ENCODE measurements at places on chromosomes 11 and 22.

- no peak for DNase-seq
These were observed 1.3 kb upstream of the INSC start for GRCh38 chr11:15113381-15113780.

- DNase-seq = no peak
These were observed 118.8 kb upstream of the KIRREL3 start for GRCh38 chr11:127119356-127119755.

- no peak for DNase-seq
These were observed 29.8 kb upstream of the PLET1 start for GRCh38 chr11:112290493-112290850.

- no peak for DNase-seq
These were observed 11.6 kb upstream of the MTFP1 start for GRCh38 chr22:30413745-30414524.

DNA sequence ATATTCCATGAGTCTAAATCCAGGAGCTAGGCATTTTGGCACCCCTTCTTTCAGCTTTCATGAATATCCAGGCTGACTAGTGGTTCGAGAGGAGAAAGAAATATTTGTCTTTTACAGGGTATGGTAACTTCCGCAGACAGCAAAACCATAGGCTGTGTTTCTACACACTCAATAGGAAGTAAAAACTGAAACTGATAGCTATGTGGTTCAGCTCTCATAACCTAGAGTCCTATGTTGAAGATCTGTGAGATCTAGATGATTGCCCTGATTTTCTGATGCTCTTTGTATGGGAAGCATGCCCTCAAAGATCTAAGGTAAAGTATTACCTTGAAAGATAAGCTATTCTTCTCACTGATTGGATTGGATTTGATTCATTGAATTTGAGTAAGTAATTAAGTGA lies 118.3 kb downstream of the CD44 start:
- DNase-seq = no peak

DNA sequence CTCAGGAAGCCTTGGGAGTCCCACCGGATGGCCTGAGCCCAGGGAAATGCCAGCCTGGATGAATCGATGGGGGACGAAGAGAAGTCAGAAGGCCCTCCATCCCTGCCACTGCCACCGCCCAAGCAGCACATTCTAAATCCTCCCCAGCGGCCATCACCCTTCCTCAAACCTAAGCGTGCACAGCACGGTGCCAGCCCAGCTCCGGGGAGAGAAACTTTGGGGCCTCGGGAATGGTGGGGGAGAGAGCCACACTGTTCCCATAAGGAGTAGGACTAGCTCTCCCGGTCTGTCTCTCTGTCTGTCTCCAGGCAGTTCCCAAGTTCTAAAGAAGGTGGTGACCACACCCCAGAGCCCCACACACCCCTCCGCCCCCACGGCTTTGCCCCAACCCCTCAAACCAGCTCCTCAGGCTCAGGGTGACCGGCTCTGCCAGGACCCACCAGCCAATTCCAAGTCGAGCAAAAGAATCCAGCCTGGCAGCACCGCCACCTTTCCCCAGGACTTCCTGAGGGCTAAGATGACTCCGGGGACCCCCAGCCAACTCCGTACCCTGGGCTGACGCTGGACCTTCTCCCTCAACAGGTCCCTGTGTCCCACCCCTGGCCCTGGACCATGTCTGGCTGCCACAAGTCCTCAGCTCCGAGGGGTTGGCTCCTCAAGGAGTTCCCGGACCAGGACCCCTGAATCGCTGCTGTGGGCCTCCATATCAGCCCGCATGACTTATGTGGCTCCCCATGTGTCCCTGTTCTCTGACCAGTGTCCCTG lies 2.7 kb downstream of the AHNAK start:
- no peak for DNase-seq

DNA sequence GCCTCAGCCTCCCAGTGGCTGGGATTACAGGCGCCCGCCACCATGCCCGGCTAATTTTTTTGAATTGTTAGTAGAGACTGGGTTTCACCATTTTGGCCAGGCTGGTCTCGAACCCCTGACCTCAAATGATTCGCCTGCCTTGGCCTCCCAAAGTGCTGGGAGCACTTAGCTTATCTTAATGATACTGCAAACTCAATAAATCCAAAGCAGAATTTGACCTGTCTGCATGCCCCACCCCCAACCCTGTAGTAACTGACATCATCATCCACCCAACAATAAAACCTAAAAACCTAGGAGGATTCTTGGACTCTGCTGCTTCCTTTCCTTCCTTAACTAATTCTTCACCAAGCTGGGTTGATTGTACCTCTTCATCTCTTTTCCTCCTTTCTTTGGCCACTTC lies 6.3 kb upstream of the ADSL start:
- no peak for DNase-seq

- DNase-seq = peak; percentile 67
These were observed 11.2 kb upstream of the PPP2R1B start for GRCh38 chr11:111777094-111778046.

GRCh38 chr22:47168900-47169800 lies 406.7 kb downstream of the TBC1D22A start:
- peak; percentile 19 for DNase-seq

- no peak for DNase-seq
These were observed 739 bp downstream of the ZMAT5 start for GRCh38 chr22:29765905-29766631.

- DNase-seq = no peak
These were observed 59.7 kb downstream of the LRP5 start for GRCh38 chr11:68372114-68372513.

DNA sequence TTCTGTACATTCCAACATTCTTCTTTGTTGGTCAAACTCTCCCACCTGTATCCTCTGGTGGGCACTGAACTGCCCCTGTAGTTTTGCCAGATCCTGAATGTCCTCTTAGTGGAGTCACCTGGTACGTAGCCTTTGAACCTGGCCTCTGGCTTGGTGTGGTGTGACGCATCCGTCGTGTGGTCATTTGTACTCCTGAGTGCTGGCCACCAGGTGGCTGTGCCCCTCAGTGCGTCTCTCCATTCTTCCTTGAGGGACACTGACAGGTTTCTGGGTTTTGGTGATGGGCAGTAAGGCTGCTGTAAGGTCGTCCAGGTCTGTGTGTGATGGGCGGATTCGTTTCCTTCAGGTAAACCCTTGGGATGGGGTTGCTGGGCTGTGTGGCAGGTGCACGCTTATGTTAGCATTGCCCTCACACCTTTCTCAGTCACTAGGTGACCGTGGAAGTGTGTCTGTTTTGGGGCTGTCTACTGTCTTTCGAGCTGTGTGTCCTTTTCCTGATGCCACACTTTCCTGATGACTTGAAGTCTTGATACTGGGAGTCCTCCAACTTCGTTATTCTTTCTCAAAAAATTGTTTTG lies 13.6 kb upstream of the RANBP1 start:
- DNase-seq = no peak

GRCh38 chr11:132045107-132045506 lies 674.7 kb downstream of the NTM start:
- no peak for DNase-seq

GRCh38 chr11:44826922-44827643 lies 100.3 kb downstream of the TSPAN18 start:
- DNase-seq = no peak

DNA sequence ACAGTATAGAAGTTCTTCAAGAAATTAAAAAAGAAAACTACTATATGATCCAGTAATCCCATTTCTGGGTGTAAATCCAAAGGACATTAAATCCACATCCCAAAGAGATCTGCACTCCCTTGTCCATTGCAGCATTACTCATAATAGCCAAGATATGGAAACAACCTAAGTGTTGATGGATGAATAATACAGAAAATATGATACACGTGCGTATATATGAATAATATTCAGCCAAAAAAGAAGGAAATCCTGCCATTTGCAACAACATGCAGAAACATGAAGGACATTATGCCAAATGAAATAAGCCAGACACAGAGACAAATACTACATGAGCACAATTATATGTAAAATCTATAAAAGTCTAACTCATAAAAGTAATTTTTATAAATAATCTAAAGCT lies 306.3 kb upstream of the ANO3 start:
- DNase-seq = no peak

GRCh38 chr22:44436736-44437135 lies 61.3 kb downstream of the RTL6 start:
- no peak for DNase-seq

DNA sequence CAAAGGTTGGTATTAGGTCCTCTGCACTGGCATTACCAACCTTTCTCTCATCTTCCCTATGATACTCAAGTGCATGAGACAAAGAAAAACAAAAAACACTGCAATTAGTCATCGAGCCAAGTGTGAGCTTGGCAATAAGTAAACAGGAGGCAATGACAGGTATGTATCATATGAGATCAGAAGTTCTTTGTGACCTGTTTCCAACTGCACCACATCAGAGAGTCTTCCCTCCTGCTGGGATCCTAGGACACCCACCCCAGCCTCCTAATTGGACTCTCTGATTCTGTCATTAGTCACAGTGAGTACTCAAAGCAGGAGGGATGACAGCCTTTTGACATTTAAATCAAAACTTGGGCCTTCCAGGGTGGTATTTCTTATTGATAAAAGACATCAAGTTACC lies 7.8 kb upstream of the JAML start:
- DNase-seq = no peak

DNA sequence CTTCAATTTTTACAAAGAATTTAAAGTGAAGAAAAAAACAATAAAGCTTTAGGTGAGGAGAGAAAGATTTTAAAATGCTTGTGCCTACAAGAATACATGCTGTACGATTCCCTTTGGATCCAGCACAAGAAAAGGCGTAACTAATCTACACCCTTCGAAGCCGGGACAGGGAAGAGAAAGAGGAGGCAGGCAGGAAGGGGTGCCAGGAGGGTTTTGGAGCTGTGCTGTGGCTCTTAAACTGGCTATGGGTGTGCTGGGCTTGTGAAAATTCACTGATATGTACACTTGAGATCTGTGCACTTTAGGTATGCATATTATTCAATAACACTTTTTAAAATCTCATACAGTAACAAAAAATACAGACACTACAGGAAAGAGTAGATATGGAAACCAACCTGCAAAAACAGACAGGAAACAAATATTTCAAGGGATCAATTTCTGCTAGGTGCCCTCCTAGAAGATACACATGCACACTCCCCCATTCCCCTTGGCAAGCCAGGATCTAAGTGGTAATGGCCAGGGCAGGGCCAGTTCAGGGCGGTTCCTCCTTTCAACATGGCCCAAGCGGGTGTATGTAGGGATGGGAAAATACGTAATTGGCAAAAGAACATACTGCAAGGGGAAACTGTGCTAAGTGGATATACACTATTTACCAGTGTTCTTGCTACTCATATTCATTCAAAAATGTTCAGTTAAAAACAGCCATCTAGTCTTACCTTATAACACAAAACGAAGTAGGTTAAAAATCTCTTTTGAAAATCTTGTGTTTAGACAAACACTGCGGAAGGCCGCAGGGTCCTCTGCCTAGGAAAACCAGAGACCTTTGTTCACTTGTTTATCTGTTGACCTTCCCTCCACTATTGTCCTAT lies 54.2 kb downstream of the PACSIN2 start:
- DNase-seq = no peak

Measured in SHP77 (cell line).